ENCODE measurements at places on chromosomes 5 and 9.

DNA sequence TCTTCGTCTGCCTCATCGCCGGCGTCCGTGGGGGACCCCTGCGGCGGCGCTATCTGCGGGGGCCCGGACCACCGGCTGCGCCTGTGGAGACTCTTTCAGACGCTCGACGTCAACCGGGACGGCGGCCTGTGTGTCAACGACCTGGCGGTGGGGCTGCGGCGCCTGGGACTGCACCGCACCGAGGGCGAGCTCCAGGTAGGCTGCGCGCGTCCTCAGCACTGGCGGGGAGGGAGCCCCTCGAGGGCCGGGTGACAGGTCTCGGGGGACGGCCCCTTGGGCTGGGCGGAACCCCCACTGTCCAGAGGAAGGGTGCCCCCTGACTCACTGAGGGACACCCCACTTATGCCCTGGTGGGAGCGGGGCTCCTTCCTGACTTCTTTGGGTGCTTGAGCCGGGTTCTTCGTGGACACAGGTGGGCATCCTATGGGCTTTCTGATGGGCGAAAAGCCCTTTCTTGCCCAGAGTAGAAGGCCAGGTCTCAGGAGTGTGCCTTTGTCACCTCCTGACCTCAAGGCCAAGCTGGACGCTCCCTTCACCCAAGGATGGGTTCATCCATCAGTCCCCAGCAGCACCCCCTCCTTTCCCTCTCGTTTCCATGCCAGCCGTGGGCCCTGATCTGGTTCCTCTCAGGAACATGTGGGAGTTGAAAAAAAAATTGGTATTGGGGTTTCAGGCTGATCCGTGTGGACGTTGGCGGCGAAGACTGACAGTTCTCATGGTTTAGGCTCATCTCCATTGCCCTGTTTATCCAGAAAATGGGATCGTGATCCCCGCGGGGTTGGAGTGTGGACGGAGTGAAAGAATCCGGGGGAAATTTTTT lies 564 bp downstream of the SLC25A25 start:
- DNase-seq = no peak

- no peak for DNase-seq
These were observed 511.8 kb upstream of the WWC1 start for GRCh38 chr5:167779644-167780043.

- no peak for DNase-seq
These were observed 10.5 kb upstream of the B4GALT1 start for GRCh38 chr9:33177639-33178038.

- no peak for DNase-seq
These were observed 3.6 kb downstream of the SMC5 start for GRCh38 chr9:70262366-70262765.

DNA sequence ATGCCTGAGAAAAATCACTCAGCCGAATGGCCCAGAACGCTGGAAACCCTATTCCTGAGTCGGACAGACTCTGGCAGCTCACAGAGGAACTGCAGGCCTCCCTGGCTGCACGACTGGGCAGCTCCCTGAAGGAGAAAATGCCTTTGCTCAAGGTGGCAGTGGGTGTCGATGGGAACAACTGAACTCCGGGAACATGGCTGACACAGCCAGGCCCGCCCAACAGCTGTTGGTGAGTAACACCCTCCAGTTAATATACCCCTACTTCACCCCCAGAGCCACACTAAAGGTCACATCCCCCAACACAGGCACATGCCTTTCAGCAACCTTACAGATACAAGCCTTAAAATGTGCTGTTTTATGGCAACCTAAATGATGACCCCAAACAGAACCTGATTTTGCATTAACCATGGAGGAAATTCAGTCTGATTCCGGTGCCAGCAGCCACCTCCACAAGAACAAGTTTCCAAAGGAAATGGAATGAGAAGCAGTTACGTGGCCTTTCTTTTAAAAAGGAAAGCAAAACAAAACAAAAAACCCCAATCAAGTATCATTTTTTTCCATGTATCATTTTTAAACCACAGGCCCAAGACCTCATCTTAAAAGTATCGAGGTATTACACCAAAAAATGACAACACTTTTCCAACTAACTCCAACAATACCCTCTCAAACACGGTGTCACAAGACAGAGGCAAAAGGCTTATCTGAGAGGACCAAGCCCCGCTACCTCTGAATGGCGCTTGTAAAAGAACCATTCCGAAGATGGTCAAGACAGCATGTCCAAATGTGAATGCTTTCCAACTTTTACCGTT lies 3.1 kb downstream of the KLF9 start:
- DNase-seq = peak; percentile 27

- DNase-seq = no peak
These were observed 77.4 kb downstream of the UBE2R2 start for GRCh38 chr9:33894316-33894715.

DNA sequence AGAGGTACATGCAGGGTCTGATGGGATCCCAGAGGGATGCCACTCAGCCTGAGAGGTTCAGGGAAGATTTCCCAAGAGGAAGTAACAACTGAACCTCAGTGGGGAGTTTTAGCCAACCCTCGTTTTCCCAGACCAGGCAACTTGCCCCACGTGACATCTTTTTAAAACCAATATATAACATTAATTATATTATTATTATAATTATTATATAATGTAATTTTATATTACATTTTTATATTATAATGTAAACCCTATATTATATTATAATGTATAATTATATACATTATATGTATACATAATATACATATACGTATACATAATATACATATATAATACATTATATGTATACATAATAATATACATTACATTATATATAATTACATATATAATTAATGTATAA lies 62.8 kb upstream of the WWC1 start:
- DNase-seq = no peak

DNA sequence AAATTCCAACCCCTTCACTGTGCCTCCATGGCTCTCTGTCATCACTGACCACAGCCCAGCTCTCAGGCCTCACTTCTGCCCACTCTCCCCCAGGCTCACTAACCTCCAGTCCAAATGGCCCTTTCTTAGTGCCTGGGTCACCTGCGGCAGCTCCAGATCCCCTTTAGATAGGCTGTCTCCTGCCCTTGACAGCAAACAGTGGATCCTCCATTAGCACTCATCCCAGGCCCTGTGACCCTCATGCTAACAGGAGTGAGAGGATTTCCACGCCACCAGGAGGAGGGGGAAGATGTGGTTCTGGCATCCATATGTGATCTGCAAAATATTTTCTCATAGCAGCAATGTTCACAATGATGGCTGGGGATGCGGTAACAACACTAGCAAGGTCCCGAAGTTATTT lies 139.4 kb downstream of the DCP2 start:
- DNase-seq = no peak

- DNase-seq = peak; percentile 3
These were observed 1944.6 kb upstream of the WWC1 start for GRCh38 chr5:166346726-166347374.

DNA sequence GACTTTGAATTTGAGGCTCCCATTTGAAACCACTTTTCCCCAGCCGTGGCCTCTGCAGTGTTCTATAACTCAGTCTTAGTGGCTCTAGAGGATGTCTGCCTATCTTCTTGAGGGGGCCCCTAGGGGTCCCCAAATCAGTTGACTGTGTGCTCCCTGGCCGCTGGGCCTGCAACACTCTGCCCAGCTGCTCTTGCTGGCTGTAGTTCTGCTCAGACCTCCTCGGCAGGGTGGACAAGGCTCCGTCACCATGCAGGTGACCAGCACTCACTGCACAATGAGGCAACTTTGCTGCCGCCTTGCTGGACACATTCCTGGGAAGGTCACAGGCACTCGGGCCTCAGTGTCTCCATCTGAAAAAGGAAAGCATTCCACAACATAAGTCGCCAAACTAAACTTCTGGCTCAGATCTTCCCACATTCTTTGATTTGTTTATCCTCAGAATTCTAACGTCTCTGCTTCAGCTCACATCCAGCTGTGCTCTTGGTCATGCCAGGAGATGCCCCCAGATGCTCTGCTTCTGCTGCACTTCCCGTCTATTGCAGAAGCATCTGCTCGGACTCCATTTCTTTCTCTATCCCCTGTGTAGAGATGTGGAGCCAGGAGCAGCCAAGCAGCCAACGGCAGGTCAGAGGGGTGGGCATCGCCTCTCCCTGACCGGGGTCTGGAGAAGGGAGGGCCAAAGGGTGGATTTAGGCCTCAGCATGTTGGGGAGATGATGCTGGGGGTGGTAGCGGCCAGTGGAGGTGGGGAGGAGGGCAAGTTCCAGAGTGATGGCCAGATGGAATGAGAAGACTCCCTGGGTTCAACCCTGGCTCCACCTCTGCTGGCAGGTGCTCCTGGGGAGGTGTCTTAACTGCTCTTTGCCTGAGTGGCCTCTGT lies 133.6 kb downstream of the MVB12B start:
- no peak for DNase-seq

- DNase-seq = no peak
These were observed 28.9 kb downstream of the TCF7 start for GRCh38 chr5:134143431-134143830.

DNA sequence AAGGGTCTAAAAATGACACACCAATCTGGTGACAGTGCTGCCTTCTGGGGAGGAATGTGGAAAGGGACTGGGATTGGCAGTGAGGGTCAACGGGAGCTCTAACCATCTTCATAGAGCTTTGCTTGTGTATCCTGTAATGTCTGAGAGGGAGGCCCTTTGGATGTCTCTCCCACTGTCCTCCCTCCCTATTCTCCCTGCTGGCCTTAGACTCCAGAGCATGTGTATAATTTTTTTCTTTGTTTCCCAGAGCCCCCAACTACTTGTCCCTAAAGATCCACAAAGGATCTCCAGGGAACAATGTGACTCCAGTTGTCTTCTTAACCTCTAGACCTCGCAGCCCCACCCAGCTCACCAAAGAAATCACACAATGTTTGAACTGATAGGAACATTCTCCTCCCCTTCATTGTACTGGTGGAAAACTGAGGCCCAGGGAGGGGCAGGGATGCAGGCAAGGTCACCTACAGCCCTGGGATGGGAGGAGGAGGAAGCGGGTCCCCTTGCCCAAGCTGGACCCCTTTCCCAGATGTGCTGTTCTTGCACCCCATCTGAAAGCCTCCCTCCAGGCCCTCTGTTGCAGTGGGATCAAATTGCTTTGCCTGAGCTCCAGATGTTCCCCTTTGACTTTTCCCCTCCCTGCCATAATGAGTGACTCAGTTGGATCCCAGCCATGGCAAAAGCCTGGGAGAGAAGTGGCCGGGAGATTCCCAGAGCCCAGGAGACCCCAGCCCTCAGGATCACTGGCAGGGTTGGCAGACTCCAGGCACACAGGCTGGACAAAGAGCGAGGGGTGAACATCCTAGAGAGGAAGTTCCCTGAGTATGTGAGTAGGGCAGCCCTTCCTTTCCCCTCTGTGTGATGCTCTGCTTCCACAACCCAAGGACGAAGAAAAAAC lies 21.8 kb downstream of the SPARC start:
- DNase-seq = no peak

- DNase-seq = no peak
These were observed 5.2 kb downstream of the LTC4S start for GRCh38 chr5:179798771-179799643.

DNA sequence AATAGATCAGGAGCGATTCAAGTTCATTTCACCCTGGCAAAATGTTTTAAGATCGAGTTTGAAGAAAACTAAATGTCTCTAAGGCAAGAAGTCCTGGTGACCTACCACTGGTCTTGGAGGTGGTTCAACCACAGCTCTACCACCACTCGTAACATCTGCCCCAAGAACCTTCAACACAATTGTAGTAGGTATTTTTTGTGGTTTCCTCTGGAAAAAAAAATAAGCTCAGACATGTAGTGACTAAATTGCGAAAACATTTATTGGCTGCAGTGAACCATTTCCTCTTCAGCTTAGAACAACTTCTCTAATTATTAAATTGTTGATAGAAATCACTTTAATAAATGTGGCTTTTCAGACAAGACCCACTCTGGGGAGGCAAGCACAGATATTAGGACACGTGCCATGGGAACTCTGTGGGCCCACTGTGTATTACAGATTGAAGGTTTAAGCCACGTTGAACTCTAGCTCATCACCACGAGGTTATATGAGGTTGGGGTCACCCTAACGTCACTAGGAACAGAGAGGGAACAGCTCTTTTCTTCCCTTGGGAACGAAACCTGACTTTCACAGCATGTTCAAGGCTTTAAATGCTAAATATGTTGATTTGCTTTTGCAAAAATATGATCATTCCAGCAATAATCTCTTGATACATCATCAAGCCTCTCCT lies 142.9 kb downstream of the HSD17B3 start:
- no peak for DNase-seq

DNA sequence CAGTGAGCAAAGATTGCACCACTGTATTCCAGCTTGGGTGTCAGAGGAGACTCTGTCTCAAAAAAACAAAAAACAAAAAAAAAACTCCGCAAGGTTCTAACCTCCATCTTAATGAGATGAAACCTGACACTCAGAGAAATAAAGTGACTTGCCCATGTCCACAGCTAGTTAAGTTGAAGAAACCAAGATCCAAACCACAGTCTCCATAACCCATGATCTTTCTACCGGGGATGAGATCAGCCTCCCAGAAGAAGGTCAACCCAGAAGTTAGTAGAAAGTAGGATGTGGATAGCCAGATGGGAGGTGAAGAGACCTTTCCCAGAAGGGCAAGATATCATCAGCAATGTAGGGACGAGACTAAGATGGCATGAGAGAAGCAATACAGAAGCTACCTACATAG lies 140.4 kb upstream of the ADRA1B start:
- DNase-seq = no peak

- no peak for DNase-seq
These were observed 3.7 kb upstream of the LCN2 start for GRCh38 chr9:128145536-128145935.

DNA sequence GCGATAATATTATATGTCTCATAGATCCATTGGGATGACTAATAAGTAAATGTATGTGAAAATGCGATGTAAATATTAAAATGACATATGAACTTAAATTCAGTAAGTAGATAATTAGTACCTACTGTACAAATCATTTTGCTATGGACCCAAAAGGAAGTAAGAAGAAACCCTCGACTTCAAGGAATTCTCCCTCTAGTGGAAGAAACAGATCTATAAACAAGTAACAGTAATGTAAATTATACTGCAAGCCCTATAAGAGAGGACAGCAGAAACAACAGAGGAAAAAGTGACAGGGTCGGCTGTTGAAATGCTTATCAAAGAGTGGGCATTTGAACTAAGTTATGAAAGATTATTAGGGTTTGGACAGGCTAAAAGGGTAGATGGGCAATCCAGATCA lies 320.3 kb downstream of the DMAC1 start:
- DNase-seq = no peak

DNA sequence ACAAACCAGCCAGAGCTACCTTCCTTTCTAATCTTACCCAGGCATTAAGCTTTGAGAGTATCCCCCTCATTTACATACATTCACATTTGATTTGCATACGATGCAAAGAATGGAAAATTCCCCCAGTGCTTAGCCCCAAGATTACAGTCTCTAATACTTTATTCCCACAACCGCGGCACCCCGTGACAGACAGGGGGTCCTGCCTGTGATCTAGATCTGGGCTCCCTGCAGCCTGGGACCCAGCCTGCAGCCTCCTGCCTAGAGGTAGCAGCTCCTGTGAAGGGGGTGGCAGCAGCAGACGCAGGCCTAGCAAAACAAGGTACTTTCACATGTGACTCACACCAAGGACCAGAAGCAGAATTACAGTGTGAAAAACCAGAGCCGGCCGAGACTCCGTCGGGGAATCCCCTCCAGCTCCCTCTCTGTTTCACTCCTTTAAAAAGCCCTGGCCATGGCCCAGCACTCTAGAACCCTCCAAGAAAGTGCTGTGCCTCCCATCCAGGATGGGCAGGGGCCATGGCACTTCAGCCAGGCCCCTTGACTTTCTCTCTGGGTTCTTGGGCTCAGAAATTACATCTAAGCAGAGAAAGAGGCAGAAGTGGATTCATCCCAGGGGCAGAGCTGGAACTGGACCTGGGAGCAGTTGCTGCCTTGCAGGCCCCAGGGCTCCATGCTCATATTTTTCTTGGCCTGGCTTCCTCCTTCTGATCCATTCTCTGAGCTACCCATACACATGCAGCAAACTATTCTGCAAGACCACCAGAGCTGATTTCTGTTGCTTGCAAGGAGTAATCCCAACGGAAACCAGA lies 14.0 kb upstream of the TCF7 start:
- DNase-seq = no peak

All from nephron progenitor cell (in vitro differentiated cells).